ENCODE measurements at places on chromosomes 12 and 14.

GRCh38 chr12:100437038-100437841 is 36.4 kb upstream of the NR1H4 start:
- DNase-seq: no peak

DNA sequence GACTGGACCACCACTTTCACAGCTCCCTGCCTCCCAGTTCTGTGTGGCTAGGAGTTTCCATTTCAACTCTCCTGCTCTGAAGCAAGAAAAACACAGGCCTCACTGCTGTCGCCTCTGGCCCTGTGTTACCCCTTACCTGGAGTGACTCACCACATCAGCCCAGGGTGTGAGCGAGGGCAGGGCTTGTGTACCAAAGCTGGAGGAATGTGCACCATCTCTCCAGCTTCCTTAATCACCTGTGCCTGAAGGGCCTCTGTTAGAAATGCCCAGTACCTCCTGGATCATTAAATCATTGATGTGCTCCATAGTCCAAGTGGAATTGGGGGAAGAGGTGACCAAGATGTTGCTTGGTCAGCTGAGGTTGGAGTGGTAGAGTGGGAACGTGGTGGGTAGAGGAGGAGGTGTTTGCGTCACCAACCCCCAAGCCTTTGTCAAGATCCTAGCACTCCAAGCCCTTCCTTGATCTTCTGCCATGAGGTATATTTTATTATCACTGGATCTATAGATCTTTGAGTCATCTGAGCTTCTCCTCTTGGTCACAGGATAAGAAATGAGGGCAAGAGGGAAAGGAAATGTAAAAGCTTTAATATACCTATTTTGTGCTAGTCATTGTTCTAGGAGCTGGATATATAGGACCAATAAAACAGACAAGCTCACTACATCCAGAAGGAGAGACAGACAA is 51.3 kb downstream of the SSPN start:
- no peak for DNase-seq

DNA sequence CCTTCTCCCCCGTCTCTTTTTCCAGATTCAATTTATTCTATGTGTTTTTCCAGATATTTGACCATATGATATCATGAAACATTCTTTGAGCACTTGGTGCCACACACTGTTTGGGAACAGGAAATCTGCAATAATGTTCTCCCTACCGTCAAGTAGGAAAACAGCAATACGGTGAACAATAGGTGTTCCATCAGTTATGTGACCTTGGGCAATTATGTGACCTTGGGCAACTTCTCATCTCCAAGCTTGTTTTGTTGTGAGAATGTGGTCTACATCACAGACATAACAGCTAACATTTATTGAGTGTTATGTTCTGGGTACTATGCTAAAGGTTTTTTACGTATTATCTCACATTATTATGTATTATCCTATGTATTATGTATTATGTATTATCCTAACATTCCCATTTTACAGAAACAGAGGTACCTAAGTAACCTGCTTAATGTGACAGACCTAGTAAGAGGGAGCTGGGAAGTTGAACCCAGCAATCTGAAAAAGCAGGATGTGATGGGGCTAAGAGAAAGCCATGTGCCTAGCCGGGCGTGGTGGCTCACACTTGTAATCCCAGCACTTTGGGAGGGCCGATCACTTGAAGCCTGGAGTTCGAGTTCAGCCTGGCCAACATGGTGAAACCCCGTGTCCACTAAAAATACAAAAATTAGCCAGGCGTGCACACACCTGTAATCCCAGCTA is 1.2 kb upstream of the NEK9 start:
- DNase-seq: no peak

DNA sequence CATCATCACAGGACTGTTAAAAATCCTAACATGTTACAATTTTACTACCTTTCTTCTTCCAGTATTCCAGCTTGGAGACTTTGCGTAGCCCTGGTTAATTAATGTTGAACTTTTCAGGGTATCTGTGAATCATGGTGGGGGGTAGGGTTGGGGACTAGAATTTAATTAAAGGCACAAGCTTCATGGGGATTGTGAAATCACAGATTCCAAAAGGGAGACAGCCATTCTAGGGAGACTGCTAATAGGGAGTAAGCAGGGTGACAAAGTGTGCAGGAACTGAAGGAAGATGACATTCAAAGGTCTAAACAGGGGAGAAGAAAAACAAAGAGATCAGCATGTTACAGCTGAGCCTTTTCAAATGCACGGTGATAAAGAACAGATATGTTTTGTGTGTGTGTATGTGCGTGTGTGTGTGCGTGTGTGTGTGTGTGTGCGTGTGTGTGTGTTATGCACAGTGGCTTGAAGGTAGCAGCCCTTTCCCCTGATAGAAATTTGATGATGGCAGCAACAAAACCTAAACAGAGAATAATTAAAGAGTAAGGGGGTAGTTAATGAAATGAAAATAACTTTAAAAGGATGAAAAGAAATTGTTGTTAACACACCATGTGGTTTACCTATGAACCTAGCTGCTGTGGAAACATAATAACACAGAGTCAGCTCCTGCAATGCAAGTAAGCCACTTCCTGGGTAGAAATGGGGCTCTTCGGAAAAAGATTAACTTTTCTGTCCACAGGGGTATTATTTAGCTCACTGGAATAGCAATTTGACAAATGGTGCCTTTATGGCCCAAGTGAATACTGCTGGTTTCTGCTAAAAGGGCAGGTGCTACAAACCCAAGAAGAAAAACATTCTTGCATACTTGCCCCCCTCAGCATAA is 581.7 kb downstream of the DIO2 start:
- no peak for DNase-seq

DNA sequence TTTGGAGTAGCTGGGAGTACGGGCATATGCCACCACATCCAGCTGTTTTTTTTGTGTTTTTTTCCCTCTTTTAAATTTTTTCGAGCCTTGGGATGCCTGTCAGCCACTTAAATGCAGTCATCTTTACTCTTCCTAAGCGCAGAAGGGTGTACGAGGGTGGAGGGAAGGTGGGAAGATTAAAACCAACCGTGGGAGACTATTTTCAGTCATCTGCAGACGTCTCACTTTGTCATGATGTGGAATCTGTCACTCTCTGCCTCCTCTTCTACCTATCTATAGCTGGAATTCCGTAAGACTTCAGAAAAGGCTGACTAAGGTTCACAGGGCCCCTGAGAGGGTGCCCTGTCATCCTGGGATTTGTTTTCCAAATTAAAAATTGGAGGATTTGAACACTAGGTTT is 105.3 kb downstream of the SAMD4A start:
- no peak for DNase-seq

DNA sequence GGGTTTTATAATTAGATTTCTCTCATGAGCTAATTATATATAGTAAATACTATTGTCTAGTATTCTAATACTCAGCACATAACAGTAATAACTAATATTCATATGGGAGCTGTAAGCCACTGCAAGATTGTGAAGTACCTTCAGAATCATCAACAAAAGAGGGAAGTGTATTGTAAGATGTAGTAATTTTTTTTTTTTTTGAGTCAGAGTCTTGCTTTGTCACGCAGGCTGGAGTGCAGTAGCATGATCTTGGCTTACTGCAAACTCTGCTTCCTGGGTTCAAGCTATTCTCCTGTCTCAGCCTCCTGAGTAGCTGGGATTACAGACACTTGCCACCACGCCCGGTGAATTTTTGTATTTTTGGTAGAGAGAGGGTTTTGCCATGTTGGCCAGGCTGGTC is 3.1 kb downstream of the GPR33 start:
- no peak for DNase-seq

- DNase-seq: no peak
Measured at GRCh38 chr12:124862768-124863415, 772 bp downstream of the SCARB1 start.

DNA sequence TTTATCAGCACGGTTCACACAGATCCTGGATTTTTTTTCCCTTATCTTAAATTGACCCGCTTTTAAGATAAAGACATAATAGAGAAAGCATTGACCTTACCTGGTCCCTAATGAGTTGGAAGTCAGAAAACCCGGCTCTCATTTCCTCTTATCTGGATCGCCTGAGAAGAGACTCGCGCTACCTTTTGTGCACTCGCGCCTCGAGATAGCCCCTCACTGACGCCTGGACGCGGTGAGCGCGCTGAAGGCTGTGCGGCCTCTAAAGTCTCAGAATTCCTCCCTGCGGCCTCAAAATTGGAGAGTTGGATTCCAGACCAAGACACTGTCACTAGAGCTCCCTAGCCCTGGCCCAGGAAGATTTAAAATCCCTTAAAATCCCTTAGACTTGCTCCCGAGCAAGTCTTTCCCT is 7.0 kb downstream of the NKX2-1 start:
- DNase-seq: no peak

DNA sequence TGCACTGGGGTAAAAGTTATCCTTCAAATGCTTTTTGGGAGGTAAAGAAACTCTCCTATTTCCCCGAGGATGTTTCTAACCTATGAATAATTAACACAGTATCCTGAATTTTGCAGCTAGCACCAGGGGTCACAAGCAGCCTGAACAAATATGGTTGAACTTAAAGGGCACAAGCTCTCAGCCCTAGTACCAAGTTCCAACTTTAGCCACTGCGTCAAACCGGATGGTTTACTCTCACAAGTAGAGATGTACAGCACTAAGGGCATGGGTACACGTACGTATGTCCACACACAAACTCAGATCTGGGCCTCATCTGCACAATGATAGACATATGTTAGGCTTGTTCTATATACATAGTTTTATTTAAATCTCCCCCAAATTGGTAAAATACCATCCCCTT is 4.7 kb downstream of the CCDC88C start:
- no peak for DNase-seq

GRCh38 chr12:71607494-71608330 is 55.9 kb downstream of the ZFC3H1 start:
- no peak for DNase-seq

DNA sequence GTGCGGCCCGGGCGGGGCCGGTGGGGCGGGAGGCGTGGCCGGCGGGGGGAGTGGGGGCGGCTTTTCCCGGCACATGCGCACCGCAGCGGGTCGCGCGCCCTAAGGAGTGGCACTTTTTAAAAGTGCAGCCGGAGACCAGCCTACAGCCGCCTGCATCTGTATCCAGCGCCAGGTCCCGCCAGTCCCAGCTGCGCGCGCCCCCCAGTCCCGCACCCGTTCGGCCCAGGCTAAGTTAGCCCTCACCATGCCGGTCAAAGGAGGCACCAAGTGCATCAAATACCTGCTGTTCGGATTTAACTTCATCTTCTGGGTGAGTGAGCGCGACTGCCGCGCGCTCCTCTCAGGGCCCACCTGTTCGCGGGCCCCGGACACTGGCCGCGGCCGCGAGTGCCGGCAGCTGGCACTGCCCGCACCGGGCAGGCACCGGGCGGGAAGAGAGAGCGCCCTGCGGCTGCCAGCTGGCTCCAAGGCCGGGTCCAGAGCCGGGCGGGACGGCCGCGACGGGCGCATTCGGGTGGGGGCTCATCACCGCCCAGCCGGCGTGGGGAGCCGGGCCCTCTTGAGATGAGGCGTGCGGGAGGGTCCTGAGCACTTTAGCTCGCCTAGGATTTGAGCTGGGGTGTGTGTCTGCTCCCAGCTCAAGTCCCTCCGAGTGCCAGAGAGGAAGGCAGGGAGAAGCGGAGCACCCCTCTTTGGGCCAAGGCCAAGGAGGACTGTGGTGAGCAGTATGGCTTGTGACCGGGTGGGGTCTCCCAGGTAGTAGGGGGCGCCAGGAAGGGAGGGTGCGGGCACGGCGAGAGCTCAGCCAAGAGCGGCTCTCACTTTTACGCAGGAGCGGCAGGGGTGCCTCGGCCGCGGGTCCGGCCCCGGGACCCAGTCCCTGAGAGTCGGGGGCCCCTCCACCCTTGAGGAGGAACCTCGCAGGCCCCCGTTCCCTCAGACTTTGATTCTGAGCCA is at the start of gene CD9:
CD9 (plus strand) TSS at position 145 of the 957 bp plus-strand sequence; CDS start at position 245, 100 bp downstream.
- DNase-seq: peak; percentile 73

DNA sequence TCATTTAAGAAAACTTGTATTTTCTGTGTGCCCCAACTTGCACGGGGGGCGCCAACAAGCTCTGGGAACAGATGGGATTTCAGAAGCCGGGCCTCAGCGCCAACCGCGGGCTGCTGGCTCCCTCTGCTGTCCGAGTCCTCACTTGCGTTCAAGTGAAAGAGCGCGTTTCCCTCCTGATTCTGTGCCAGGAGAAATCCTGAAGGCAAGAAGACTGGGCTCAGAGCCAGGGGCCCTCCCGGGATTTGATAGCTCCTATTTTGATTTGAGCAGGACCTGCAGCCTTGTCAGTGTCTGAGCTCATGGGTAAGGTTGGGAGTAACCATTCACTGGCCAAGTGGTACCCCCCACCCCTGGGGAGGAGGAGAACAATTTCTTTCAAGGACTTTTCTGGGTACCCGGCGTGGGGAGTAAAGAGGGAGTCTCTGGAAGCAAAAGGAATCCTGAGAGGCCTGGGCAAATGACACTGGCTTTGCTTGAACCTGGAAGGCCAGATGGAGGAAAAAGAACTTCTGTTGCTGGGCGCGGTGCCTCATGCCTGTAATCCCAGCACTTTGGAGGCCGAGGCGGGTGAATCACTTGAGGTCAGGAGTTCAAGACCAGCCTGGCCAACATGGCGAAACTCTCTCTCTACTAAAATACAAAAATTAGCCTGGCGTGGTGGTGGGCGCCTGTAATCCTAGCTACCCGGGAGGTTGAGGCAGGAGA is 179.0 kb upstream of the RGS6 start:
- DNase-seq: peak; percentile 10

DNA sequence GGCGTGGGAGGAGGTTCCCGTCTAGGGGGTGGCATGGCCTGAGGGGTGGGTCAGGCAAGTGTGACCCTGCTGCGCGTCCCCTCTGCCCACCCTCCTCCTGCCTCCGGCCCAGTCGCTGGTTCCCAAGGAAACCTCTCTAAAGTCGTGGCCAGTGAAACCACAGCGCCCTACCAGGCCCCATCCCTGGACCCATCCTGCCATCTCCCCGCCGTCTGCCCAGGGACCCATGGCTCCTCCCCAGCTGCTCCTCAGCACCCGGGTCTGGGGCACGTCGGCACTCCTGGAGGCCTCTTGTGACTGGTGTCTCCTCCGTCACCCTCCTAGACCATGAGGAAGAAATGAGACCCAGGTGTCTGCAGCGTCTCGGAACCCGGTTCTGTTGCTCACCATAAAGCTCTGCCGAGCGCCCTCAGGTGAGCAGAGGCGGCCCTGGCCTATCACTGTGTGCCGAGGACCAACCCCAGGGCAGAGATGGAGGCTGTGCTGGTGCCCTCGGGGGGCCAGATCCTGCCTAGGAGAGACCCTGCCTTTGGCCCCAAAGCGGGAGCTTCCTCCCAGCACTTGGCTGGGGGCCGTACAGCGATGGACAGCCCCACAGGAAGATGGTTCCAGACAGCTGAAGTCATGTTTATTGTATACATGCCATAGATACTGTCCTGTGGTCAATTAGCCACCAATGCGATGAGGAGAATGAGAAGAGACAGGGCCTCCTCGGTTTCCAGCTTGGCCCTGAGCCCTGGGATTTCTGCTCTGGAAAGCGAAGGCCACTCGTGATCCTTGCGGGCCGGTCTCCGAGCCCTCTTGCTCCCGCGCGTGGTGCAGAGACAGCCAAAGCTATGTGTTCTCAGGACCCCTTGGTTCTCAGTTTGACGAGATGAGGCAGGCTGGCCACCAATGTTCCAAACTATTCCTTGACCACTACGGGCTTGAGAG is 222.5 kb upstream of the RTL1 start:
- no peak for DNase-seq

Data from SW 1271 (cell line).